Small intestine (tissue), 16 donors: ENCODE measurements at places on chromosomes 12 and 14.

- DNase-seq, result no peak
Measured at GRCh38 chr14:69046476-69046860, 67.4 kb upstream of the ACTN1 start.

- no peak for DNase-seq
Measured at GRCh38 chr14:99656171-99656570, 11.2 kb downstream of the HHIPL1 start.

DNA sequence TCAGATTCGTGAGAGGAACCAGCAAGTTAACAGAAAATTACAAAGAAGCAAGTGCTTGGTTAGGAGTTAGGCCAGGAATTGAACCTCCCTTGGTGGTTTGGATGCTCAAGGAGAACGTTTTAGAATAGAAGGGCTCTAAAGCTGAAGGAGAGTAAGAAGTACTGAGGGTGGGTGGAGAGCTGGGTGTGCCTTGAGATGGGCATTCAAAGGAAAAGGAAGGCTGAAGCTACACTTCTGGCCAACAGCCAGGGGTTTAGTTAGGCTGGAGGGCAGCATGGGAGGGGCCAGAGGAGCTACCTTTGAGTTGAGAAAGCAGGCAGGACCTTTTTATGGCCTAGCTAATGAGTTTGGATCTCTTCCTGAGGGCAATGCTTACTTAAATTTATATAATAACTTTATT is 421.2 kb downstream of the CCDC91 start:
- DNase-seq, result no peak

- no peak for DNase-seq
Measured at GRCh38 chr14:97902630-97903029, 1105.4 kb downstream of the VRK1 start.

GRCh38 chr14:38743966-38744584 is 359.0 kb downstream of the SEC23A start:
- DNase-seq, result no peak

- DNase-seq, result no peak
Measured at GRCh38 chr12:109134186-109134917, 18.0 kb downstream of the ACACB start.

DNA sequence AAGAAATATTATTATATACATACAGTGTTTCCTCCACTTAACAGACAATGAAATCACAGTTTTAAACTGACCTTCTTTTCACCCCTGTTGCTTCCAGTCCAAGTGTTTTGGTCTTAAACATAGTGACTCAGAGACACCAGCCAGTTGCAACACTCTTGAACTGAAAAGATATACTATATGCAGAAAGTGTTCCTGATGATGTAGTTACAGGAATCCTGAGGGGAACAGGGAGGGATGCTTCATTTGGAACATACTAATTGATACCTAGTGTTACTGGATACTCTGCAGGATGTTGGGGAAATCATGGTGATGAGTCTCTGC is 420.8 kb downstream of the CCDC91 start:
- DNase-seq, result peak; percentile 2

DNA sequence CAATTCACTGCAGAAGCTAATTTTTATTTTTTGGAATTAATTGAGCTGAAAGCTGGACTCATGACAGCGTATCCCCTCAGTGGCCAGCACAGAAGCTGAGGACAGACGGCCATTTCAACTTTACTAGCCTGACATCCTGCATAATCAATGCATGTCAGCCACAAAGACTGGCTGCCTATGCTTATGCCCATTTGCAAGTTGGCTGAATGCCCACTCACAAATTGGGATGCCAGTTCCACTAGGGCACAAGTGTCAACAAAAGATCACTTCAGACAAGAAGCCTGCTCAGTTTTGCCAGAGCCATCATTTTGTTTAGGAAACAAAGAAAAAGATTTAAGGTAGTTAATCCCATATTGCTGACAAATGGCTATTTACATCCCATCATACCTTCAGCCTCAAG is 417.6 kb downstream of the NOVA1 start:
- no peak for DNase-seq

DNA sequence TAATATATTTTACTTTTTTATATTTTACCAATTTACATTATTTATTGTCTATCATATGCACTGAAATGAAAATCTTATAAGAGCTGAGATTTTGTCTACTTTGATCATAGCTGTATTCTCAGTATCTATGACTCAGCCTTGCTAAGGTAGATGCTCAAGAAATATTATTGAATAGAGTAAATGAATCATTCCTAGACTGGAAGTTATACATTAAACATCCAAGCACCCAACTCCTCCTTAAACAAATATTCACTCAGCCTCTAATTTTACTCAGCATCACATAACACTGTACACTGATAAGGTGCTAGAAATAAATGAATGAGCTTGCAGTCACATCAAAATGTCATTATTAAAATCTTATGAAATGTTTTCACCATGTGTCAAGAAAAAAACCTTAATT is 1424.9 kb downstream of the LRFN5 start:
- DNase-seq, result peak; percentile 2
